Karpas-422 (cell line): ENCODE measurements at places on chromosomes 4 and X.

- H3K27ac ChIP-seq: no peak overlapping the region
- DNase-seq: no peak
- no peak overlapping the region for H3K4me3 ChIP-seq
- no peaks in the 10 kb centered on the region for H3K36me3 ChIP-seq
- no peaks in the 10 kb centered on the region for H3K27me3 ChIP-seq
Observed at GRCh38 chr4:173501592-173502150, 28.4 kb downstream of the HAND2 start.

- H3K4me3 ChIP-seq: no peak overlapping the region
- no peaks in the 10 kb centered on the region for H3K36me3 ChIP-seq
- H3K27me3 ChIP-seq: no peaks in the 10 kb centered on the region
- H3K27ac ChIP-seq: no peak overlapping the region
- no peak for DNase-seq
Observed at GRCh38 chr4:89765528-89765927, 71.4 kb downstream of the SNCA start.

GRCh38 chr4:174697896-174698295 lies 131.2 kb downstream of the GLRA3 start:
- no peak for DNase-seq
- no peaks in the 10 kb centered on the region for H3K4me1 ChIP-seq
- H3K36me3 ChIP-seq: no peaks in the 10 kb centered on the region
- H3K27ac ChIP-seq: no peak overlapping the region

DNA sequence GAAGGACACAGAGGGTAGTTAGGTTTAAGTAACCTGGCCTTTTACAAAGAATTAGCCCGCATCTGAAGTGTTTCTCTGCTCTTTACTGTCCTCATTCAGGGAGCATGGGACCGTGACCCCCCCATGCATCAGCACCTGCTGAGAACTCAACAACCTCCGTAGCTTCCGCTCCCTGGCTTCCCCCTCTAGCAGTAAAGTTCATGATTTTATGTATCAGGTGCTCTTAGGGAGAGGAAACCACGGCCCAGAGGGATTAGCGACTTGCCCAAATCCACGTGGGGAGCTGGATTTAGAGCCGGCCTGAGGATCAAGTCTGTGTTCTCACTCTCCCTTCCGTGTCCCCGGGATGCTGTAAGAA lies 284.6 kb upstream of the GATB start:
- no peaks in the 10 kb centered on the region; the same call in 1 of the 2 replicates for H3K27me3 ChIP-seq
- no peak overlapping the region for H3K4me3 ChIP-seq
- DNase-seq: no peak
- H3K27ac ChIP-seq: no peak overlapping the region
- no peaks in the 10 kb centered on the region for H3K36me3 ChIP-seq
- peaks cover 3% of the 10 kb centered on the region; the same call in 1 of the 2 replicates for H3K4me1 ChIP-seq

DNA sequence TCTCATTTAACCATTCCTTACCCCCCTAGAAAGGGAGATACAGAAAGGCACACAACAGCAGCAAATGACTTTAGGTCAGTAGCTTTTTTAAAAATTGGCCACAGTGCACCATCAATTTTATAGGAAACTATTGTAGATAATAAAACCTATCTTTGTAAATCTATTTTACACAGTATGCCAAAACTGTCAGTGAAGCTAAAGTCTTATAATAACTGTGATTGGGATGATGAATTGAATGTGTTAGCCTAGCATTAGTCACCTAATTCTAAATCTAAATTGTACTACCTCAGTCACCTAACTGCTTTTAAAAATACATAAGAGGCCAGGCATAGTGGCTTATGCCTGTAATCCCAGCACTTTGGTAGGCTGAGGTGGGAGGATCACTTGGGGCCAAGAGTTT lies 44.2 kb downstream of the SH3RF1 start:
- H3K4me1 ChIP-seq: no peaks in the 10 kb centered on the region
- no peak for DNase-seq
- no peaks in the 10 kb centered on the region for H3K36me3 ChIP-seq
- no peak overlapping the region for H3K4me3 ChIP-seq
- H3K27ac ChIP-seq: no peak overlapping the region
- no peaks in the 10 kb centered on the region for H3K27me3 ChIP-seq
